Dermis blood vessel endothelial cell (primary cell): ENCODE measurements at places on chromosomes 5 and 9. TPM values are rescaled to one million over a fixed set of nuclear protein-coding genes. Genes with fewer than 3 reads are reported as not detected.

ARSI gene
- 0.28 and 0.68 TPM in 2 replicates for total RNA-seq

CTXN3 gene
- not detected in 2 replicates for total RNA-seq

SLC45A2 gene
- total RNA-seq: 0.09 TPM in 1 of 2 replicates, not detected in the other

SHISAL2B gene
- not detected in 2 replicates for total RNA-seq

TRPM6 gene
- 0.42 and 1.2 TPM in 2 replicates for total RNA-seq

BARX1 gene
- total RNA-seq: not detected in 2 replicates

CDKN2B-AS1 gene
- 0.28 and 2.2 TPM in 2 replicates for total RNA-seq

SLCO6A1 gene
- total RNA-seq: not detected in 2 replicates

MAML1 gene
- total RNA-seq: 9.2 and 15.6 TPM in 2 replicates

PCDHGA4 gene
- 2.2 and 3.4 TPM in 2 replicates for total RNA-seq

ANKRD31 gene
- 0.05 TPM in 1 of 2 replicates, not detected in the other for total RNA-seq

ACTBL2 gene
- total RNA-seq: 0.05 and 0.17 TPM in 2 replicates

SLC23A1 gene
- total RNA-seq: not detected in 2 replicates

PRDM9 gene
- total RNA-seq: not detected in 2 replicates

UBE2D2 gene
- total RNA-seq: 68.5 and 71.6 TPM in 2 replicates
